ENCODE measurements at places on chromosomes 3 and 15.

DNA sequence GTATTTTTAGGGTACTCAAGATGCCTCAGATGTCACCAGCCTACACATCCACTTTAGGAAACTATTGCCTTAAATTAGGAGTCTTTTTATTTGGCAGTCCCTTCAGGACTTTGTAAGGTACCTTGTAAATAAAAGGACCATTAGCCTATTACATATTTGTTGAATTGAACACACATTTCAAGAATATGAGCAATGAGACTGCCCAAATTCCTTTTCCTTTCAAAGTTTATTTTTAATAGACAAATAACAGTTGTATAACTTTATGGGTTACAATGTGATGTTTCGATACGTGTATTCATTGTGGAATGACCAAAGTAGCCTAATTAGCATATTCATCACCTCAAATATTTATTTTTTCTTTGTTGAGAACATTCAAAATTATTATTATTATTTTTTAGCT lies 176.7 kb upstream of the PDZRN3 start:
- DNase-seq: no peak

GRCh38 chr15:40500568-40501330 lies 30.0 kb downstream of the CHST14 start:
- no peak for DNase-seq

GRCh38 chr3:150436161-150436560 lies 28.1 kb downstream of the TSC22D2 start:
- DNase-seq: no peak

DNA sequence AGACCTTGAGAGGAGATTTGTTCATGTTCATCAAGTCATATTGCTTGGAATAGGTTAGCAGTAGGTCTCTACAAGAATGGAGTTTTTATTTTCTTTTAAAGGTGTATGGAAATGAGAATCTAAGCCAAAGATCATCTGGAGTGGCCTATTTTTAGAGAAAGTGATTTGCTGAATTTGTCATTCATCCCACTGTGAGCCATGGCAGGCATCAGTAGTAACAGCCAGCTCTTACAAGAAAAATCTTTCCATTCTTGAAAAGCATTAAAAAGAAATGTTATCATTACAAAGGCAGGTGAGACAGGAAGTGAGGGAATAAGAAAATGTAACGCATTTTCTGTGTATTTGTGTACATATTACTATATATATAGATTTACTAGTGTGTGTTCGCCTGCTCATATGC lies 29.6 kb downstream of the STAC start:
- DNase-seq: no peak

GRCh38 chr15:78749831-78750230 lies 61.4 kb downstream of the ADAMTS7 start:
- no peak for DNase-seq

GRCh38 chr3:78462021-78462420 lies 1305.8 kb downstream of the ROBO1 start:
- no peak for DNase-seq

DNA sequence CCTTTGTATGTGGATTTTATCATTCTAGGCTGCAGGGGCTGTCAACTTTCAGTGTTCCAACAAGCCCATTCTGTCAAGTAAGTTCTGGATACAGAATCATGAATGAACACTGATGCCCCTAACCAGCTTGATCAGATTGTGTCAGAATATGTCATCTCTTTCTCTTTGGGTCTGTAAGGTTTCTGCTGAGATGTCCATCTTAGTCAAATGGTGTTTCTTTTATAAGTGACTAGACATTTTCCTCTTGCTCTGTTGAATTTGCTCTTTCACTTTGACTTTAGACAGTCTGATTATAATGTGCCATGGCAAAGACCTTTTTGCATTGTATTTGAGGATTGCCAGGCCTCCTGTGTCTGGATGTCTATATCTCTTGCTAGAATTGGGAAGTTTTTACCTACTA lies 660.9 kb upstream of the CBLB start:
- no peak for DNase-seq

GRCh38 chr3:43032646-43033628 lies 53.8 kb downstream of the GASK1A start:
- no peak for DNase-seq

GRCh38 chr3:110519071-110519470 lies 552.5 kb upstream of the NECTIN3 start:
- no peak for DNase-seq

- no peak for DNase-seq
These were observed 7.5 kb upstream of the PCSK6 start for GRCh38 chr15:101497017-101497416.

DNA sequence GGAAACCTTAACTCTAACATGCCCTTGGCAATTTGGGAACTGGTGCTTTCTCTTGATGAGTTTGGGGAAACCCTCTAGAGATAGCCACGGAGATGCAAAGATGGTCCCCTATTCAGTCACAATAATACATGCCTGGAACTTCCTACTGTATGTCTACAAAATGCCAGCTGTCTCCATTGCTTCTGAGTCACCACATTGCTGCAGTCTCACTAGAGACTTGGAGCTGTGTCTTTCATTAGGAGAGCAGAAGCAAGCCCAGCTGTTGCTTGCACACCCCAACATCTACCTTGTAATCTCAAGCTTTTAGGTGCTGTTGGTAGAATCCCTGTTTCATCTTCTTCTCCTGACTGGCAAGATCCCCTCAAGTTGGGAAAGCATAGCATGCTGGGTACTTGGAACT lies 261.0 kb downstream of the ADAMTSL3 start:
- no peak for DNase-seq

DNA sequence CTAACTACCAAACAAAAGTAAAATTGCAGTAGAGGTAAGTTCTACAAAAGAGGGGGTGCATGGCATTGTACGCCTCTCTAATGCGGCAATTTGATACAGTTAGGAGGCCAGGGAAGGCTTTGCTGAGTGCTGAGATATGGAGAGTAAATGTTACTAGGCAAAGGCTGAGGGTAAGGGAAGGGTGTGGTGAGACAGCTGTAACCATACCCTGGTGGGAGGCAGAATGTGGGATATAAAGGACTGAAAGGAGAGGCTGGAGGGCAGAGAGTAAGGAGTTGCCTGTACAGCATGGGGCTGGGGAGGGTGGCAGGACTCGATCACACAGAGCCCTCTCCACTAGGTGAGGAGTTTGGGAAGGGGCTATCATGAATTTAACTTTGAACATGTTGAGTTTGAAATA lies 106.3 kb downstream of the PDCD6IP start:
- DNase-seq: no peak

Data from ACHN (cell line).